Esophagus squamous epithelium (tissue), 5 donors: ENCODE measurements at places on chromosomes 11 and 22. TPM values are rescaled to one million over a fixed set of nuclear protein-coding genes. Genes with fewer than 3 reads are reported as not detected.

DTX4 gene
- total RNA-seq: 2.4 TPM

F2 gene
- not detected for total RNA-seq

CHADL gene
- total RNA-seq: 3.7 TPM

MUC5AC gene
- total RNA-seq: not detected

DNA sequence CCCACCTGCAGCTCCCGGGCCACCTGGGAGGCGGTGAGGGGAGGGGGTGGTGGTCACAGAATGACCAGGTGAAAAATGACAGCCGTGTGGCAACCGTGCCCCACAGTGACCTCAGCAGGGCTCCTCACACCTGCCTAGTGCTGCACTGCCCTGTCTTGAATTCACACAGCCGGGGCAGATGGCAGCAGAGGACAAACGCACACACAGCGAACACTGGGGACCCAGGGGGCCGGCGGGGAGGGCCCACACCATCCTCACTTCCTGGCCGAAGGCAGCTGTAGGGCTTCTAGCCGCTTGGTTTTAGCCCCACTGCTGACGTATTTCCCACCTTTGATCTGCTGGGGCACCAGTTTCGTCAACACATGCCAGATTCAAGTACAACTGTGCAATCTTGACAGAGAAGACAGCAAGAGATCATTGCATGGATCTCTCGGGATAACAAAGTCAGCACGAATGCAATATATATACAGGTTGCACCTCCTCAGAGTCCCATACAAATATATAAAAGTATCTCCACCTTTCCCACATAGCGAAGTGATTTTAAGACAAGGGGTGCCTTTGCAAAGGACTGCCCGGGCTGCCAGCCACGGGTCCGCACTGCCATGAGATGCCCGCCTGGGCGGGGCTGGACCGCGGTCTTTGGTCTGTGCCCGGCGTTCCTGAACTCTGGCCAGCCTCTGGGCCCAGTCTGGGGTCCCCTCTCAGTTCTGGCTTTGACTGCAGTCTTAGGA is 26.9 kb downstream of the TRMU start:
- H3K27ac ChIP-seq: no peak overlapping the region
- H3K36me3 ChIP-seq: peaks cover 93% of the 10 kb centered on the region
- H3K4me1 ChIP-seq: no peaks in the 10 kb centered on the region
- H3K4me3 ChIP-seq: no peak overlapping the region
- DNase-seq: no peak
- no peaks in the 10 kb centered on the region for H3K27me3 ChIP-seq

DNA sequence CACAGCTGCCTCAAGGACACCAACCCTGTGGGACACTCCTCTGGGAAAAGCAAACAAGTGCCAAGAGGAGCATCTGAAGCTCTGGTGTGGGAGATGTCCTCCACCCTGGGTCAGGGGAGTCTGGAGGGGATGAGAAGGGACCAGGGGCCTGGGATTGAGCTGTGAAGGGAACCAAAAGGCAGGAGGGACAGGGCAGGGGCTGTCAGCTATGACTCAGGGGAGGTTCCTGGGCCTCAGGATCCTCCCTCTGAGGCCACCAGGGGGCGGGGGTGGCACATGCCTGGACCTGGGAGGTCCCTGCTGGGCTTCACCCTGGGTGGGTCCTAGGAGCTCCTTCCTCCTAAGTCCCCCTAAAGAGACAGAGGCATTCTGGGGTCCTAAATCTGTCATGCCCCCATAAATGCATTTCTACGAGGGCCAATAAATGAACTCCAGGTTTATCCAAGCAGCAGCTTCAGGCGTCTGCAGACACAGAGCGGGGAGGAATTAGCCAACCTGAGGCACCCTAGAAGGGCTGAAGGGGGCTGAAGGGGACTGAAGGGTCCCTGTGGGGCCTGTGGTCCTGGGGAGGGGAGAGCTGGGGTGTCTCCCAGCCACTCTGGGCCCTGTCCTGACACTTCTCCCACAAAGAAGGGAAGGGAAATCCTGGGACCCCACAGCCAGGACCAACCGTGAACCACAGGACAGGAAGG is 31.9 kb upstream of the IGLL5 start:
- no peaks in the 10 kb centered on the region for H3K36me3 ChIP-seq
- H3K27ac ChIP-seq: no peak overlapping the region
- H3K4me3 ChIP-seq: no peak overlapping the region
- H3K27me3 ChIP-seq: no peaks in the 10 kb centered on the region

DNA sequence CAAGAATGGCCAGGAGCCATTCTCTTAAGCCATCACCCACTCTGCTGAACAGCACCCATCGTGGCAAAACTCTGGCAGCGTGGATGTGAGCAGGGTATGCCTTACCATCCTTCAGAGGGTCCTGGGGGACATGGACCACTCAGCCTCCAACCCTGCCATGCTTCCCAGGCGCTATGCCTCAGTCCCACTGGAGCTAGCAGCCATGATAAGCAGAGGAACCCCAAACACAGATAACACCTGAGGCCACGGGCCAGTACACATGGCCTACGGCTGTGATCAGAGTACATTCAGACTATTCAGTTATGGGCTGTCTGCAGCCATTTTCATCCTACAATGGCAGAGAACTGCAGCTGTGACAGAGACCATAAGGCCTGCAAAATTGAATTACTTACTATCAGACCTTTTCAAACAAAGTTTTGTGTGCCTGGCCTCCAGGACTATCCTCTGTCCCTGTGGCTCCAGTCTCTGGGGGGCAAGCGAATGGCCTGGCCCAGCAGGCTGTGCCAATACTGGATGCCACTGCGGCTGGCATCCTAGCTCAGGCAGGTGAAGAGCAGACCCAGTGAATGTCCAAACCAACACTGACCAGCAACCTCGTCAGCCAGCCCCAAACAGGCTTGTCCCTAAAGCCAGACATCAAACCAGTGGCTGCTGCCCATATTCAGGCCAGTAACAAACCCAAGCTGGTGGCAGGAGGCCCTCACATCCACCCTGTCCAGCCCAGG is 6.9 kb downstream of the ARVCF start:
- H3K27me3 ChIP-seq: no peaks in the 10 kb centered on the region
- no peak overlapping the region for H3K27ac ChIP-seq
- peaks cover 14% of the 10 kb centered on the region for H3K4me1 ChIP-seq

DNA sequence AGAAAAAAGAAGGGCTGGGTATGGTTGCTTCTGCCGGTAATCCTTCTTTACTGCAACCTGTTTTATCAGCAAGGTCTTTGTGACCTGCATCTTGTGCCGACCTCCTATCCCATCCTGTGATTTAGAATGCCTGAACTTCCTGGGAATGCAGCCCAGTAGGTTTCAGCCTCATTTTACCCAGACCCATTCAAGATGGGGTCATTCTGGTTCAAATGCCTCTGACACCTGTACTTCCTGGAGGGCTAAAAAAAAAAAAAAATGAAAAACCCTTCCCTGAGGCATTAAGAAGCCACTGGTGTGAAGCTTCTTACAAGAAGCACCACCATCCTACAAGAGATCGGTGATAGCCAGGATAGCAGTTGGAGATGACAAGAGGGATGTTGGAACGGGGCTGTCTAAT is 54.6 kb upstream of the TREH start:
- no peak for DNase-seq
- H3K4me3 ChIP-seq: no peak overlapping the region
- no peaks in the 10 kb centered on the region for H3K27me3 ChIP-seq
- no peak overlapping the region for H3K27ac ChIP-seq
- no peaks in the 10 kb centered on the region for H3K4me1 ChIP-seq

DNA sequence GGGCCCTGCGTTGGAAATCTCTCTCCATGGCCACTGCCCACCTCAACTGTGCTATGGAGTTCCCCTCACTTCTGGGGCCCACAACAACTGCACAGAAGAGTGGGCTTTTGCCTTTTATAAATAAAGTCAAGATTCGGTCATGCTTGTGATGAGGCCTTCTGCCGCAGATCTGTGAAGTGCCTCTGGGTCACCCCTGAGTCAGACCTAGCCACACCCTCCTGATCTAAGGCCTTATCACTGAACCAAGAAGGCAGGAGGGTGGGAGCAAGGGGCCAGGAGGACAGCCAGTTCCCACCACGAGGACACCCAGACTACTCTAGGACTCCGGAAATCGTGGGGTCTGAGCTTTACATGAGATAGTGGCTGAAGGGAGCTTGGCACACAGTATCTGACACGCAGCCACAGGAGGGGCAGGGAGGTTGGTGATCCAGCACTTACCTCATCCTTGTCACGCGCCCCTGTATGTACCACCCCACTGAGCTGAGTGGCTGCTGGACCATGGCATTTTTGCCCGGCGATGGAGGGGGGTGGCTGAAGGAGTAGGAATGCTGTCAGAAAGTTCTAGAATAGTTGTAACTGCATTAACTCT is 115.7 kb downstream of the ABTB2 start:
- H3K4me3 ChIP-seq: no peak overlapping the region
- no peak for DNase-seq
- H3K27me3 ChIP-seq: no peaks in the 10 kb centered on the region

DNA sequence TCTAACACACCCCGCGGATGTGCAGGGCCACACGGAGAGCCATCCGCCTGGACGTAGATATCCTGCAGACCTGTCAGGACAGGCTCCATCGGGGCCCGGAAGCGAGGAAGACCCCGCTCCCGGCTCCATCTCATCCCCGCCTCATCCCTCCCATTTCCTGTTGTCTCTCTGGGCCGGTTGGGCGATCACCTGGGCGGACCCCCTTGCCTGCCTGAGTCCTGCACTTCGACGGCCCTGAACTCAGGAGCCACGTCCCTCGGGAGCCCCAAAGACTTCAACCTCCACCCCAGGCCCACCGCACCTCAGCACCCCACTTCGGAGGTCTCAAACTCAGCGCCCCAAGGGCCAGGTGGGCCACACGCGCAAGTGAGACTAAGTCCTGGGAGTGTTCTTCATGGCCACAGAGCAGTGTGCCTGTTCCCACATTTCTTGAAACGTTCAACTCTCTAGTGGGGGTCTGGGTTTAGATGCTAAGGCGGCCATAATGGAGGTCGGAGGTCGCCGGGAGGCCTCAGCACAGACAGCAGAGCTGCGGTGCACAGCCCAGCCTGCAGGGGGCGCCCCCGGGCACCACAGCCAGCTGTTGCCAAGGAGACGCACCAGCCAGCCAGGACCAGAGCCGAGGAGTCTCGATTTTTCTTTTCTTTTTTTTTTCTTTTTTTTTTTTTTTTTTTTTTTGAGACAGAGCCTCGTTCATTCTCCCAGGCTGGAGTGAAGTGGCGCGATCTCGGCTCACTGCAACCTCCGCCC is 26.0 kb upstream of the FADD start:
- no peaks in the 10 kb centered on the region for H3K27me3 ChIP-seq
- no peak overlapping the region for H3K4me3 ChIP-seq
- H3K27ac ChIP-seq: no peak overlapping the region
- H3K36me3 ChIP-seq: no peaks in the 10 kb centered on the region

GRCh38 chr11:61542024-61542461 is 33.5 kb downstream of the LRRC10B start:
- no peaks in the 10 kb centered on the region for H3K36me3 ChIP-seq
- H3K27me3 ChIP-seq: no peaks in the 10 kb centered on the region
- no peak for DNase-seq
- H3K4me1 ChIP-seq: no peaks in the 10 kb centered on the region

- H3K36me3 ChIP-seq: no peaks in the 10 kb centered on the region
- no peaks in the 10 kb centered on the region for H3K27me3 ChIP-seq
- H3K4me1 ChIP-seq: no peaks in the 10 kb centered on the region
- no peak for DNase-seq
- no peak overlapping the region for H3K4me3 ChIP-seq
Observed at GRCh38 chr11:16091862-16092261, 264.5 kb downstream of the SOX6 start.

GRCh38 chr11:8056810-8057463 is 24.1 kb upstream of the TUB start:
- peak overlapping the region; percentile 55 for H3K27ac ChIP-seq
- H3K4me3 ChIP-seq: no peak overlapping the region
- peaks cover 21% of the 10 kb centered on the region for H3K4me1 ChIP-seq
- DNase-seq: no peak
- no peaks in the 10 kb centered on the region for H3K36me3 ChIP-seq

GRCh38 chr11:6567371-6567745 is 36.1 kb downstream of the RRP8 start:
- H3K4me3 ChIP-seq: no peak overlapping the region

- H3K4me3 ChIP-seq: no peak overlapping the region
- H3K27me3 ChIP-seq: no peaks in the 10 kb centered on the region
- DNase-seq: no peak
- H3K36me3 ChIP-seq: no peaks in the 10 kb centered on the region
- H3K27ac ChIP-seq: no peak overlapping the region
Observed at GRCh38 chr11:77202941-77203900, 75.2 kb downstream of the MYO7A start.

- no peaks in the 10 kb centered on the region for H3K36me3 ChIP-seq
- H3K27me3 ChIP-seq: peaks cover 12% of the 10 kb centered on the region
- peaks cover 10% of the 10 kb centered on the region for H3K4me1 ChIP-seq
- no peak for DNase-seq
- no peak within 1 kb of the TSS for H3K27ac ChIP-seq
Observed at GRCh38 chr22:37427135-37427710, at the start of gene ELFN2. TSS of gene ELFN2 (minus strand) at chr22:37427479. CDS start at chr22:37375534, 51,945 bp downstream.

GRCh38 chr11:68524681-68525080 is 64.1 kb downstream of the PPP6R3 start:
- H3K4me3 ChIP-seq: no peak overlapping the region
- peaks cover 38% of the 10 kb centered on the region for H3K4me1 ChIP-seq
- no peaks in the 10 kb centered on the region for H3K27me3 ChIP-seq

DNA sequence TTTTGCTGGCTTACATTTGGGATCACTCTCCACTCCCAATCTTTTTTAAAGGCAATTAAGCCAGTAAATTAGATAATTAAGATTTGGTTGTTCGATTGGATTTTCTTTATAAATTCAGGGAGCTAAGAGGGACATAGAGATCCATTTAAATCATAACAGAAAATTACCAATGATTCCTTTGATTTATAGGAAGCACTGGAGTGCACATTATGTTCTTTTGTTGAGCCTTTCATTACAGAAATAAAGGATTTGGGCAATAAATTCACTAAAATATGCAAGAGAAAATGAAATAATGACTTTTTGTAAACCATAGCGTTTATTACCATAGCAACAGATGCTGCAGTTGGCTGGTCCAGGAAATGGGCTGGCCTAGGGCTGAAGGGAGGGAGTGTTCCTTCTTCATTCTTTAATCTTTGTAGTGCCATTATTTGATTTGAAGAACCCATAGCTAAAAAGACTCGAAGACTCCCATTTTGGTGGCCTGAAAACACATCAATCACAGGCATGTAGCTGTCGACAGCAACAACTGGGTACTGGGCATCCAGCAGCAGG is 73.0 kb downstream of the C2CD3 start:
- no peak for DNase-seq
- no peak overlapping the region for H3K4me3 ChIP-seq
- H3K36me3 ChIP-seq: peaks cover 97% of the 10 kb centered on the region
- H3K4me1 ChIP-seq: no peaks in the 10 kb centered on the region
- H3K27me3 ChIP-seq: no peaks in the 10 kb centered on the region
- H3K27ac ChIP-seq: no peak overlapping the region
